Stimulated activated CD8-positive, alpha-beta memory T cell treated with anti-CD3 and anti-CD28 coated beads, Interleukin-4, amount 100 ng/mL, for 1 hour (primary cell): ENCODE measurements at places on chromosomes 3 and 15.

- no peak for DNase-seq
Observed at GRCh38 chr15:89781891-89782618, 5.9 kb downstream of the MESP2 start.

GRCh38 chr3:139421460-139421859 lies 32.0 kb upstream of the COPB2 start:
- no peak for DNase-seq

DNA sequence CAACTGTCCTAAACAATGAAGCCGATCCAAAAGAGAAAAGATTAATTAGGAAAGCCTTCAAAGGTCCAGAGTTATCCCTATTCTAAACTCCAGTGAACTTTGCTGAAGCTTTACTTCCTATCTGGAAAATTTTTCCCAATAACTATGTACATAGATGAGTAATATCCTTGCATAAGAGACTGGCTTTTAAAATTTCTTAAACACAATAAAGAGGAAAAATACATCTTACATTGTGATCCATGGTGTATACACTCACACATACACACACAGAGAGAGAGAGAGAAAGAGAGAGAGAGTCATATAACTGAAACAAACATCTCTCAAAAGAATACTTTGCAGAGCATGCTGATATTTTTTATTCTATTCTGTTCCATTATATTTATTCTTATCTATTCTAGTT lies 20.0 kb downstream of the SPTSSB start:
- DNase-seq, result no peak

DNA sequence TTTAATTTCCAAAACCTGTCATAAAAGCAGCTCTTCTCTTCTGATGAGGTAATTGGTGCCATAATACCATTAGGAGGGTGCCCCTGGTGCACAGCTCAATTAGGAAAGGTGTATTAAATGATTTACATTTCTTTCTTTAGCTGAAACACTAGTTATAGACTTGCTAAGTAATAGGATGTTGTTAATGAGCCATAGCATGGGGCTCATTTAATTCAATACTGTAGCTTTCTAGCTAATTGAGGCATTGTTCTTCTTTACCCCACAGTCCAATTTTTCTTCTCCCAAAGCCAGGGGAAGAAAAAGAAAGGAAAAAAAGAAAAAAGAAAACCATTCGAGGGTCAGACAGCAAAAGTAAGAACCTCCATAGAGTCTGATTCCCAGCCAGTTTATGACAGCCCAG lies 164.0 kb upstream of the HES1 start:
- DNase-seq, result no peak

- DNase-seq, result no peak
Observed at GRCh38 chr15:39797407-39797806, 14.8 kb upstream of the FSIP1 start.

GRCh38 chr15:42728972-42729371 lies 8.0 kb downstream of the CDAN1 start:
- no peak for DNase-seq

GRCh38 chr15:97501291-97501690 lies 459.2 kb upstream of the ARRDC4 start:
- no peak for DNase-seq

GRCh38 chr3:171744158-171744741 lies 66.0 kb downstream of the PLD1 start:
- DNase-seq, result no peak

- no peak for DNase-seq
Observed at GRCh38 chr15:60928970-60929369, 300.1 kb downstream of the RORA start.

GRCh38 chr15:78925956-78926743 lies 18.7 kb downstream of the CTSH start:
- DNase-seq, result no peak

GRCh38 chr3:61780455-61781228 lies 219.3 kb downstream of the PTPRG start:
- DNase-seq, result no peak

DNA sequence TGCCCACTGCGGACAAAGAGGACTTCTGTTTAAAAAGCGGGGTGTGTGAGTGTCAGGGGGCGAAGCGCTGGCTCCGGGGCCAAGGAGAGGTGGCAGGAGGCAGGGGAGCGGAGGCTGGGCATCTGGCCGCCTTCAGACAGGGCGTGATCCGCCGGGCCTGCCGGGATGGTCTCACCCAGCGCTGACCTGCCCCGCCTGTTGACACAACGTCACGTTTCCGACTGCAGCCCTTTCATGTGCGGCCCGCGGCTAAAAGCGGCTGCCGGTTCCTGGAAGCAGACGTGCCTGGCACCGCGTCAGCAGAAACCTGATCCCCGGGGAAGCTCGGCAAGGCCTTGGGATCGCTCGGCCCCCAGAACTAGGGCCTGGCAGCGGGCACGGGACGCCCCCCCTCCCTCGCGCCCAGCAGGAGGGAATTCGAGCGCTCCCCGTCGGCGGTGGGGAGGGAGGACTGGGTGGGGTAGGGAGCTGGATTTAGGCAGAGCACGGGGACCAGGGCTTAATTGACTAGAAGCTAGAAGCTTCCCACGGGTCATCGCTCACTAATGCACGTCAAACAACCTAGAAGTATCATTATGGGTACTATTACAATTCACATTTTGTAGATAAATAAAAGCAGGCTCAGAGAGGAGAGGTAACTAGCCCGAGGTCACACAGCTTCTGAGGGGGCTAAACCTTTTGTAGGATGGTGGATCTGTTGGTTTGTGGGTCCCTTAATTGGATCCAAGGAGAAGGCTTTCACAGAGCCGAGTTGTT lies 7.7 kb downstream of the BHLHE40 start:
- peak; percentile 46 for DNase-seq

DNA sequence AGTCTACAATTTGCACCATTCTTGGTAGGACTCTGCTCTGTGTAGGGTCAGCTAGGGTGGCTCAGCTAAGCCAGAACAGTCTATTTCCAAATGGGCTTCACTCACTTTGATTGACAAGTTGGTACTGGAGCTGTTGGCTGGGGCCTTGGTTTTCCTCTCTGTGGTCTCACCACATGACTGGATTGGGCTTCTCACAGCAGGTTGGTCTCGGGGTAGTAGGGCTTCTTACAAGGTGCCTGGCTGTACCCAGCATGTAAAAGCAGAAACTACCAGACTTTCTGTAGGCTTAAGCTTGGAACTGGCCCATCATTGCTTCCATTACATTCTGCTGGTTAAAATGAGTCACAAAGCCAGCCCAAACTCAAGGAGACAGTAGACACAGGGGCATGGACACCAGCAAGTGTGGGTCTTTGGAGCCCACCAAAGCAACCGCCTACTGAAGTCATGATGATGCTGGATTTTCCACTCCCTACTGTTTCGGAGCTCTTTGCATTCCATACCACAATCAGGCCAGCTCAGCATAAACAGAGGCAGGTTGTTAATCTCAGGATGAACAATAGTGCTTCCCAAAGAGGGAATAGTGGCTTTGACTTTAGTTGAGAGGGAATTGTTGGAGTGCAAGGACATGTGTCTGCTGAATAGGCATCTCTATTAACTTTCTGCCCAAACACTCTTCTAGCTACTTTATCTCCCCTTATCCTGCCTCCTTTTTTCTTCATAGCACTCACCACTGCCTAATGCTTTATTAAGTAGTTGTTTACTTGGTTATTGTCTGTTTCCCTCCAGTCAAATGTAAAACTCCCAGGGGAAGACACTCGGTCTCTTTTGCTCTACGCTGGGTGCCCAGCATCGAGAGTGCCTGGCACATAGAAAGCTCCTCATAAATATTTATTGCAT lies 78.0 kb upstream of the RARB start:
- DNase-seq, result no peak

- no peak for DNase-seq
Observed at GRCh38 chr15:80384432-80384831, 19.8 kb upstream of the ARNT2 start.

- DNase-seq, result no peak
Observed at GRCh38 chr3:181278468-181279238, 289.1 kb upstream of the DNAJC19 start.

DNA sequence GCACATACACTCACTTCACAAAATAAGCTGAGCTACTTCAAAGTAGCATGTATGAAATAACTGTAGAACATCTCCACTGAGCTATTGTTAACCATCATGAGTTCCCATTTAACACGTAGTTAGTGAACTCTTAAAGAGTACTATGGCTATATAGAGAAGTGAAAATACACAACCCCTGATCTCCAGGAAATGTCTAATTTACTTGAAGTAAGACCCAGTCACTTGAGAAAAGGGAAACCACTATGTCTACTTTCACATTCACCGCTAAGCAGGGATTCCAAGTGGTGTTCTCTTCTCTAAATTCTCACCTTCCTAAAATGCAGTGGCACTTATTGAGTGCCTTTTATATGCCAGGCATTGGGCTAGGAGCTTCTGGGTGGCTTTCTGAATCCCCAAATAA lies 35.0 kb upstream of the COLQ start:
- no peak for DNase-seq

DNA sequence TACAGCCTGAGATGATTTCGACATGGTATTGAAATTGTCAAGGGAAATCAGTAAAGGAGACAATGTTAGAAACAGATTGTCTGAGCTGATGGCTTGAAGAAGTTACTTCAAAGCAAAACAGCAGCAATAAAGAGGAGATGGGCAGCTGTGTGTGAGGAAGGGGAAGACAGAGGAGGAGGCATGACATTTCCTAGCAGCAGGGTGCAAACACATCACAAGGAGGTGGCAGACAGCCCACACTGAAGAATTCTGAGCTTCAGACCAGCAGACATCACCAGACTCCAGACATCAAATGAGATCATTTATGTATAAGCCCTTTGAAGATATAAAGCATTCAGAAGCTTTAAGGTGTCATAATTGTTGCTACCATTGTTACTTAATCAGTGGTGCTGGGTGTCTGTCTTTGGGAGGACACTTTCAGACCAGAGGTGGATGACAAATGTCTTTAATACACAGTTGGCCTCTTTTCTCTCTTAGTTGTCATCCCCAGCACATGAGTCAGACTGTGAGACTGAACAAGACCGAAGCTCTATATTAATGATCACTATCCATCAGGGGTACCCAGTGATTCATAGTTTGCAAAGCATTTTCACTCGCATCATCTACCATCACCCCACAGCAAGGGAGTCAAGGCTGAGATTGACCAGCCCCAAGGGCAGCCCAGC lies 203.9 kb downstream of the MINAR1 start:
- no peak for DNase-seq

GRCh38 chr3:175956964-175957363 lies 1097.8 kb downstream of the NAALADL2 start:
- no peak for DNase-seq

- DNase-seq, result no peak
Observed at GRCh38 chr3:26484140-26484539, 138.4 kb upstream of the LRRC3B start.

DNA sequence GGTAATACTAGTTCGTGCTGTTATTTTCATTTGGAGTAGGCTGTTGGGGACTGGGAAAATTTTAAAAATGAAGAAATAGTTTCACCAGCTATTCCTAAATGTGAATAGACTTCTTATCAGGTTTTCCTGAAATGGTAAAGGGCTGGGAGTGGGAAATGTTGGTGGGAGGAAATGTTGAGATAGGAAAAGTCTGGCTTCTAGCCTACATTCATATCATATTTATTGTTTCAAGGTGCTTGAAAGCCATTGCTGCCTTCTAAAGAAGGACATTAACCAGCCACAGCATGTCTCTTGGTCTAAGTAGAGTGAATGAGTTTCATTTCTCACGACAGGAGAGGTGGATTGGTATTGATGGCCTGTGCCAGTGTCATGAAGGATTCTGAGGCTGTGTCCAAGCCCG lies 197.1 kb upstream of the BHLHE40 start:
- no peak for DNase-seq

DNA sequence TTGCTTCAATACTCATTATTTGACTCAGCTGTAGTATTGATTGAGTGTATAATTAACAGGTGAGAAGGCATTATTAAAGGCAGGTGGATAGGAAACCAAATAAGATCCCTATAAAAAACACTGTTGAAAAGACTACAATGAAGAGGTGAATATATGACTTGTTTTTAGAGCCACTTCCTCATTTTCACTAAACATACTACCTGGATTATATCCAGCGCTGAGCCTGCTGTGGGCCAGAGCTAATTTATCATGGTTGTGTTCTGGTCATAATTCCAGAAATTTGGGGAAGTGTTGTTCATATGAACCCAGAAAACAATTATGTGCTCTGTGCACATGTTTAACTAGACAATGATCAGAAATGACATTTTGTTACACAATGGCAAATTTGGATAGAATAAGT lies 235.3 kb upstream of the MME start:
- DNase-seq, result no peak

DNA sequence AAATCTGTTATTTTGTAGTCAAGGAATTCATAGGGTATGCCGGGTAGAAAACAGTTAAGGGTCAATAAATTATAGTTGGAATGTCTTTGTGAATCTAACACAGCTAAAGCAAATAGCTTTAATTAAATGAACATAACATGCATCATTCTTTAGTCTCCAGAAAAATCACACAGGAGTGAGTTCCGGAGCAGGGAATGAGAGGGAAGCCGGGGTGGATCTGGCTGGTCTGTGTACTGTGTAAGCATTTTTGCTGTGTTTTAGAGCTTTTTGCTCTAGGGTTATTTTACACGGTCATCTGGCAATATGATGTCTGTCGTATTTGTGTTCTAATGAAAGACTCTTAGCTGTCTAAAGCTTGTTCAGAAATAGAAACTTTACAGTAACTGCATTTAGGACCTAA lies 57.5 kb downstream of the MED12L start:
- DNase-seq, result no peak

DNA sequence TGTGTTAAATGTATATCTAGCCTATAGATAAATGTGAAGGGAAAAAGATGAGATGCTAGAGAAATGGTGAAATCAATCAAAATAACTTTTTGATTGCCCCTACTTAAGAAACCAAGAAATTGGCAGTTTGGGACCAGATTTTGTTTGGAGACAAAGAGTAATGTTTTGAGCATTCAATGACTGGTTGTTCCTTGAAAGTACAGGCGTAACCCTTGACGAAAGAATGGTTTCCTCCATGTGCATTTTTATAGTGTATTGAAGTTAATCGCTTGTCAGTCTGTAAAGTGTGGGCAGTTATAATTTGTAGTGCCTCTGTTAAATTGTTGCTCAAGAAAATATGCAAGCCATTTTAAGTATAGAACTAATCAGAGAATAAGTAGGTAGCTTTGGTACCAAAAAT lies 1.2 kb downstream of the KIF23 start:
- DNase-seq, result no peak

DNA sequence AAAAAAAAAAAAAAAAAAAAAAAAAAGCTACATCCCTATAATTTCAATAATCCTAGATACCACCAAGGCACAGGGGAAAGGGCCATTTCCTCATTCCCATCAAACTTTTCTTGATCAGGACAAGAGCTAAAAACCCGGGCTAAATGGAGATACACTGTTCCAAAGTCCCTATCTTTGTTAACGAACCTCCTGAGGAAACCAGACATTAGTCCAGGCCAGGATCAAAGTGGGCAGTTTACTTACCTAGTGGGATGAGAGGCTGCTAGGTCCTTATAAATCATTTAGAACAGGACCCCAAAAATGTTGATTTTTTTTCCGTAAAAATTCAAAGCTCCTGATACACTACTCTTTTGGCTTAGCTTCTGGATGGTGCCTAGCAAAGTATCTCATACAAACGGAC lies 35.6 kb downstream of the UBR1 start:
- no peak for DNase-seq

GRCh38 chr3:98786364-98787006 lies 23.3 kb downstream of the ST3GAL6 start:
- DNase-seq, result no peak

- DNase-seq, result no peak
Observed at GRCh38 chr15:80931721-80932512, 57.7 kb downstream of the MESD start.
